Immature natural killer cell (primary cell): ENCODE measurements at places on chromosomes 5 and 9.

DNA sequence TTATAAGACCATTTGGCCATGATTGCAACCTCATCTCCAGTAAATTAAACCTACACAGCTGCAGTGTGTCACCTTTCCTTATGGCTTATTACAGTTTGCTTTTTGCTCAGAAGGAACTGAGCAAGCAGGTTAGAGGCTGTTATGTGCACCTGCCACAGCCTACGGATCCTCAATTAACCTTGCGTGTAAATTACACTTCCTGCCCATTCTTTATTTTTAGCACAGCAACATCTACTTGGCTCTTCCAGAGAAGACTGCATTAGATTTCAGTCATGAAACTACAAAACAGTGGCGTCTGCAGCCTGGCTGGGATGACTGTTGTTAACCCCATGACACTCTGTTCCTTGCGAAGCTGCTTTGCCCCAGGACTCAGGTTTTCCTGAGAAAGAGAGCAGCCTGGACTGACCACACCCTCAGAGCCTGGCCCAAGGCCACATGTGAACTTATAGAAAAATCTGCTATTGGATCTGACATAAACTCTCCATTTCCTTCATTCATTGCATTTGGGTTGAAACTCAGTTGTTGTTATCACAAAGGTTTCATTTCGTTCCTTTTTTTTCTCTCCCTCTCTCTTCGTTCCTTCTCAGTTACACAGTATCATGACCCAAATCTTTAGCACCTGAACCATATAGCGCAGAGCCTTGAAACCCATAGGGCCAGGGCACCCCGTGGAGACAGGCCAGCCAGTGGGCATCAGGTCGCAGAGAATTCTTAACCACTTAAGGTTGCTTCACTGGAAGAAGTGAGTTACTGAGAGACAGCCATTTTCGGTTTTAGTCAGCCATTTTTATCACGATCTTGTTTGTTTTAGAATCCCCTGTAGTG is 138.6 kb downstream of the PALM2AKAP2 start:
- peaks cover 4% of the 10 kb centered on the region for H3K27me3 ChIP-seq
- no peak for DNase-seq
- H3K36me3 ChIP-seq: no peaks in the 10 kb centered on the region
- no peaks in the 10 kb centered on the region for H3K4me1 ChIP-seq

- no peaks in the 10 kb centered on the region for H3K36me3 ChIP-seq
- no peak for DNase-seq
- no peak overlapping the region for H3K4me3 ChIP-seq
- H3K27ac ChIP-seq: peak overlapping the region; percentile 28
These were observed 5.9 kb downstream of the SLC23A1 start for GRCh38 chr5:139377226-139377625.

GRCh38 chr5:160254706-160255105 is 25.4 kb downstream of the FABP6 start:
- DNase-seq: no peak
- peaks cover 4% of the 10 kb centered on the region for H3K27me3 ChIP-seq
- H3K4me3 ChIP-seq: no peak overlapping the region
- H3K36me3 ChIP-seq: peaks cover 43% of the 10 kb centered on the region

DNA sequence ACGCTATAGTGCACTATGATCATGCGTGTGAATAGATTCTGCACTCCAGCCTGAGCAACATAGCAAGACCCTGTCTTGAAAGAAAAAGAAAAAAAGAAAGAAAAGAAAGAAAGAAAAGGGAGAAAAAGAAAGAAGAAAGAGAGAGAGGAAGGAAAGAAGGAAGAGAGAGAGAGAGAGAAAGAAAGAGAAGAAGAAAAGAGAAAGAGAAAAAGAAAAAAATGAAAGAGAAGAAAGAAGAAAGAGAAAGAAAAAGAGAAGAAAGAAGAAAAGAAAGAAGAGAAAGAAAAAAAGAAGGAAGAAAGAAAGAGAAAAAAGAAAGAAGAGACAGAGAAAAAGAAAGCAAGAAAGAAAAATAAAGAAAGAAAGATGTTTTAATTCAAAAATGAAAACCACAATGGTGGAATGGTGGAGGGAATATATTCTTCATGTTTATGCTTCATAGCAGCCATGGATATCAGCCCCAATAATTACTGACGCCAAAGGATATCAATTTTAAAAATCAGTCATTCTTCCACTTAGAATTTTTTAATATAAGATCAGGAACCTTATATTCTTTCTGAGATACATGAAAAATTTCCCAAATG is 168.7 kb upstream of the TBCA start:
- no peak for DNase-seq
- H3K36me3 ChIP-seq: peaks cover 3% of the 10 kb centered on the region

- peaks cover 40% of the 10 kb centered on the region for H3K4me1 ChIP-seq
- DNase-seq: no peak
- H3K27ac ChIP-seq: no peak overlapping the region
- H3K27me3 ChIP-seq: peaks cover 25% of the 10 kb centered on the region
These were observed 1.7 kb upstream of the PAX5 start for GRCh38 chr9:37035648-37036370.

- H3K4me1 ChIP-seq: no peaks in the 10 kb centered on the region
- no peak for DNase-seq
- H3K27ac ChIP-seq: no peak overlapping the region
- H3K4me3 ChIP-seq: no peak overlapping the region
These were observed 30.3 kb downstream of the SLC25A46 start for GRCh38 chr5:110769000-110769681.

DNA sequence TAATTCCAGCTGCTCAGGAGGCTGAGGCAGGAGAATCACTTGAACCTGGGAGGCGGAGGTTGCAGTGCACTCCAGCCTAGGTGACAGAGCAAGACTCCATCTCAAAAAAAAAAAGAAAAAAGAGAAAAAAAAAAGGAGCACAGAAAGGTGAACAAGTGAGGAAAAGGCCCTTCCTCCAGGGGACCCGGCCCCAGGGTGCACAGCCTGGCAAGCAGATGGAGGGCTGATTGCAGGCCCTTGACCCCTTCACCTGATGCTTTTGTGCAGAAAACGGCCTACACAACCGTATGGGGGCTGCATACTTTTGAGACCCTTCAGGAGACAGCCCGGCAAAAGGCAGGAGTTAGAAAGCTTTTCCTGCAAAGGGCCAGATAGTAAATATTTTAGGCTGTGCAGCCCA is 33.9 kb downstream of the HRH2 start:
- H3K27ac ChIP-seq: no peak overlapping the region
- H3K4me3 ChIP-seq: no peak overlapping the region
- DNase-seq: no peak
- peaks cover 8% of the 10 kb centered on the region for H3K27me3 ChIP-seq

DNA sequence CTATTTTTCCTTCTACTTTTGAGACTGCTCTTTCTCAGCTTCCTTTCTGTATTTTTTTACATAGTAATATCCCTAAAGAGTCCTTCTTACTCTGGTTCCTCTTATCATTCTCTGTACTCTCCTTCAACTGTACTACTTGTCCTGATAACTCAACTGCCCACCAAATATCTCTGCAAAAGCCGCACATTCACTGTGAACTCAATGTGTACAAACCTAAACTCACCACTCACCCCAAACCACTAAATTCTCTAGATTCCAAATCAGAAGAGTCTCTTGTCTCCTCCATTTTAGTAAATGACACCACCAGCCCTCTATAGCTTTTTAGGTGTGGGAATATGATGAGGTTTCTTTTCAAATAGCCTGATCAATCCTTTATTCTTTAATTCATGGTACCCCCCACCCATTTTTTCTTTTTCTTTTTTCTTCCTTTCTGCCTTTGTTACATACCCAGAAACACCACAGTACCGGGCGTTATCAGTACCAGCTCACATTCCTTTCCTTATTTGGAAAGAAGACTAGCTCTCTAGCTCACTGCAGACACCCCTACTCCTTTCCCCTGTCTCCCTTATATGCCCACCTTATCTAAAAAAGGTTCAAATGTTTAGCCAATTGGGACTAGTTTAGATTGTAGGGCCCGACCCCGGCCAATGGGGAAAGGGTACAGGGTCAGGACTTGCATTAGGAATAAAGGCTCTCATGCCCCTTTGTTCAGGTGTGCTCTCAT is 63.1 kb upstream of the RANBP6 start:
- no peak for DNase-seq
- H3K27me3 ChIP-seq: peaks cover 4% of the 10 kb centered on the region
- H3K27ac ChIP-seq: no peak overlapping the region
- peaks cover 13% of the 10 kb centered on the region for H3K4me1 ChIP-seq

DNA sequence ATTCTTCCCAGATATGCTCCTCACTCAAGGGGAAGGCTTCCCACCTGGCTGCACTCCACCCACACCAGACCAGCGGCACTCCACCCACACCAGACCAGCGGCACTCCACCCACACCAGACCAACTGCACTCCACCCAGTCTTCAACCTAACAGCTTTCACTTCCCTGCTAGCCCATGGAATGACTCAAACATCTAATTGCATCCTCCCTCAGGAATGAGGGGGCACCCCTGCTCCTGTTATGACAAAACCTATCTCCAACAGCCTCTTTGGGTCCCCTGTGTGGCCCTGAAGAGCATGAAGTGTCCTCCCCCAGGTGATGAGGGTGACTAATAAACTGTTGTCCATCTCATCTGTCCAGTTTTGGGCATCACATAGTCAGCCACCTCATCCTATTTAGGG is 556.6 kb upstream of the TUSC1 start:
- no peak overlapping the region for H3K27ac ChIP-seq
- H3K4me3 ChIP-seq: no peak overlapping the region
- no peak for DNase-seq
- H3K36me3 ChIP-seq: no peaks in the 10 kb centered on the region
- peaks cover 2% of the 10 kb centered on the region for H3K27me3 ChIP-seq
- no peaks in the 10 kb centered on the region for H3K4me1 ChIP-seq

DNA sequence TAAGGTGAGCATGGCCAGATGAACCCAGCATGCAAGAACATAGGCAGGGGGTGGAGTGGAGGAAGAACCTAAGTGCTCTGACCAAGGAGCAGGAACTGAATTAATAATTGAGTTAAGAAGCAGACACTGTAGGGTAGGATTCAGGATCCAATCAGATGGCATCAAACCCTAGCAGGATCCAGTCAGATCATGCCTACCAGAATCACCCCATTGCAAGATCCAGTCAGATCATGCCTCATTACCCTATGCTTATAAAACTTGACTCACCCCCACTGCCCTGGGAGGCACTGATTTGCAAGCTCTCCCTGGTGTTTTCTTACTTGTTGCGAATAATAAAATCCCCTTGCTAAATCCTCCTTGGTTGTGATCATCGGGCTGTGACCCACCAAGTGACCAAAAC is 19.7 kb downstream of the TUSC1 start:
- H3K27ac ChIP-seq: no peak overlapping the region
- H3K36me3 ChIP-seq: no peaks in the 10 kb centered on the region
- no peak for DNase-seq
- no peaks in the 10 kb centered on the region for H3K4me1 ChIP-seq
- H3K4me3 ChIP-seq: no peak overlapping the region

- peaks cover 25% of the 10 kb centered on the region for H3K4me1 ChIP-seq
- H3K27ac ChIP-seq: no peak overlapping the region
- peaks cover 18% of the 10 kb centered on the region for H3K27me3 ChIP-seq
- peaks cover 6% of the 10 kb centered on the region for H3K36me3 ChIP-seq
- no peak overlapping the region for H3K4me3 ChIP-seq
These were observed 99.8 kb downstream of the ESM1 start for GRCh38 chr5:54885636-54886035.

DNA sequence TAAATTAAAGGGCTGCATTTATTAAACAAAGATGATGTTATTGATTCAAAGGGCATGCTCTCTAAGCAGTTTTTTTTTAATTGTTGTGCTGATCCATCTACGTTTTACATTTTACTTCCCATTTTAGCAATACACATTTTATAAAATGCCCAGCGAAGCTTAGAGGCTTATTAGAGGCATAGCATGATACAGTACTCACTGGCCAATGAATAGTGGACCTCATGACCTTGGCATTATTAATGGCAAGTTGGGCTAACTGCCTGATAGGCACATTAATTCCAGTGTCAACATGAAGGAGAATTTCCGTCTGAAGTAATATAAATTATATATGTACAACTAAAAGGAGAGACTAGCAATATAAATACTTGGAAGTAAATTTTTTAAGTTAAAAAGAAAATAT is 837.2 kb downstream of the EFNA5 start:
- no peaks in the 10 kb centered on the region for H3K4me1 ChIP-seq
- H3K27ac ChIP-seq: no peak overlapping the region

DNA sequence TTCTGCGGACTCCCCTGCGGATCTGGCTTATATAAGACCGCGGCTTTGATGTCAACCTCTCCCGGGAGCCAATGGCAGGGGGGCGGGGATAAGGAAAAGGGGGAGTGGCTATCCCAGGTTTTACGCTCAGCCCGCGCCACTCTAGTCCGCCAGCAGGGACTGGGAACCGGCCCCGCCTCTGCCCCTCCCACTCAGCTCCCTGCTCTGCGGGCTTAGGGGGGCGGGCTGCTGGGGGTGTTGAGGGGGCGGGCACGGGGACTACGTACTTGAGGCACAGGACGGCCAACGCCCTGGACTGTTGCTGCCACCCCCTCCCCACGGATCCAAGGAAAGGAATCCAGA is at the start of gene HAND1:
Gene HAND1 (minus strand): TSS at position 4 of the 342 bp plus-strand sequence. CDS start 219 bp downstream, outside the sequence.
- no peak within 1 kb of the TSS for H3K27ac ChIP-seq
- H3K27me3 ChIP-seq: peaks cover 48% of the 10 kb centered on the region
- no peak for DNase-seq
- H3K4me1 ChIP-seq: peaks cover 31% of the 10 kb centered on the region

DNA sequence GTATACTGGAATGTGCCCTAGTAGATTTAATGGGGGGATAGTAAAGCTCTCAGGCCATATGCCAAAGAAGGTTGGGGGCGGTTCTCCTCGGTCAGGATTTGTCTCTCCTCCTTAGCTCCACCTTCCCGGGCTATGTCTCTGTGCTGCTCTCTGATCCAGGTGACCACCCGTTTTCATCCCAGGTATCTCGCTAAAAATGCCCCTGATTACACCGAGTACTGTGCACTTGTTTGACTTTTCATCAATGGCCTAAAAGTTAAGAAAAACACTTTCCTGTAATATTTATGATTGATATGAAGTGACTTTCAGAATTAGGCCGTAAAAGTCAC is 724 bp downstream of the NDUFS6 start:
- DNase-seq: no peak
- H3K4me1 ChIP-seq: peaks cover 54% of the 10 kb centered on the region
- peaks cover 8% of the 10 kb centered on the region for H3K27me3 ChIP-seq
- peak overlapping the region; percentile 80 for H3K27ac ChIP-seq
- H3K36me3 ChIP-seq: peaks cover 7% of the 10 kb centered on the region
